ENCODE measurements at places on chromosomes 12 and 14.

DNA sequence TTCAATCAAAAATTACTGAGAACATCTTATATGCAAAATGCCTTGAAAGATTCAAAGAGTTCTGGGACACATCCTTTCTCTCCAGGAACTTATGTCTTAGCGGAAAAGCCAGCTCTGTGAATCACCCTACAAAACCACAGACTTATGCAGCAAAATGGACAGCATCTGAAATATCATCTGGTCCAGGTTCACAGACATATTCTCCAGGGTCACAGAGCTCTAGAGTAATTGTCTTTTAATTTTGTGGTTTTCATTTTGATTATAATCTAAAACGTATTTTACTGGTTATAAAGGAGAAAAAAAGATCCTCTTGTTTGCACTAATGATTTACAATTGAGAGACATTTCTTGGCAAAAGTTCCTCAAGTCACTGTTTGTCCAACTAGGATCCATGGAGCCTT is 246.2 kb downstream of the MSRB3 start:
- no peak for DNase-seq

DNA sequence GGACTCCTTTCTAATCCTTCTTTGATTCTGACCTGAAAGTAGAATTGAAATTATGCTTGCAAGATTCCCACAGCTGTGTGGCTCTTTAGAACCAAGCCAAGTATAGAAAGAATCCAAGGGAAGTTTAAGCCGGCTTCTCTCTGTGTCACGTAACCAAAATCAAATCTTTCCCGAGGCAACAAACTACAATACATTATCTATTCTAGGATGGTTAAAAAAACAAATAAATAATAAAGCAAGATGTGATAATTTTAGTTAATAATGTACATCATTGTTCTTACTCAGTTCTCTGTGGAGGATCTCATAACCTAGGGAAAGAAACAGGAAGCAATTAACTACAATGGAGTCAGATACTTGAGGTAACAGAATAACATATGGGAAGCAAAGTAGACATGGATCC is 78.1 kb upstream of the ST8SIA1 start:
- DNase-seq: no peak

DNA sequence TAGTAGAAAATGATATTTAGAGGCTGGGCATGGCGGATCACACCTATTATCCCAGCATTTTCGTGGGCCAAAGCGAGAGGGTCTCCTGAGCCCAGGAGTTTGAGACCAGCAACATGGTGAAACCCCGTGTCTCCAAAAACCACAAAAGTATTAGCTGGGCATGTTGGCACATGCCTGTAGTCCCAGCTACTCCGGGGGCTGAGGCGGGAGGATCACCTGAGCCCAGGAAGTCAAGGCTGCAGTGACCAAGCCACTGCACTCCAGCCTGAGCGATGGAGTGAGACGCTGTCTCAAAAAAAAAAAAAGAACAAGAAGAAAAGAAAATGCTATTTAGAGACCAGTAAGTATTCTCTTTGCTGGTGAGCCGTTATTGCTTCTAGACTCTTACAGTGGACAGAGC is 79.2 kb upstream of the MDM1 start:
- DNase-seq: no peak

- no peak for DNase-seq
These were observed 255.5 kb downstream of the SYT10 start for GRCh38 chr12:33184161-33184560.

DNA sequence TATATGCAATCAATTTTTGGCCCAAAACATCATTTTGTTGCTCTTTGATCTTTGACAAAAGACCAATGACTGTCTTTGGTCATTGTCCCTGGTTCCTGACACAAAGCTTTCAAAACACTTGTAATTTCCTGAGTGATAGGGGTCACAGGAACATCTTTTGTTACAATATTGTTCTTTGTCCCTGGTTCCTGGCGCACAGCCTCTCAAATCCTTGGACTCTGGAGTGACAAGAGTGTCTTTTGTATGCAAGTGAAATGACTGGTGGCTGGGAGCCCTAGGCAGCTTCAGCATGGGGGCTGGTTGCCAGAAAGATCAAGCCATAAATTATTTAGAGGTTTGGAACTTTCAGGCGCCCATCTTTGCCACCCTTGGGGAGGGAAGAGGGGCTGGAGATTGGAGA is 53.9 kb downstream of the DNAH10 start:
- no peak for DNase-seq

DNA sequence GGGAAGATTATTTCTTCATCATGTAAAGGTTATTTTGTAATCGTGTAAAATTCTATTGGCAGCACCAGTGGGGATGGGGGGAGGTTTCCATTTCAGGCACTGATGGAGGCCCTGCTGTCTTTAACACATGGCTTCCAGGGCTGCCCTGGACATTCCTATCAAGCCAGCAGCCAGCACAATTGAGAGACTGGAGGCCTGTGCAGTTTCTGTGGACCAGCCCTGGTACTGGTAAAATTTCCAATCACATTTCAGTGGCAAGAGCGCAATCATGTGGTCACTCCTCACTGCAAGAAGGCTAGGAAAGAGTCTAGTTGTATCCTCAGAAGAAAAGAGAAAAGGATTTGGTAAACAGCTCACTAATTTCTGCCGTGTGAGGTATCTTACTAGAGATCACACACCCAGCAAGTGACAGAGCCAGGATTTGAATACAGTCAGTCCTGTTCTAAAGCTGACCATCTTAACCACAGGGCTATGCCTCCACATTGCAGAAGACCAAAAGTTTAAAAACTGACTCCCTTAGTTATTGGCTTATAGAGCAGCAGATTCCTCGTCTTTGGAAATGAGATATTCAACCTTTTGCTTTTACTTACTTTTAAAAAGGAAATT is 179.4 kb upstream of the ARHGAP5 start:
- DNase-seq: no peak

GRCh38 chr14:103191844-103192243 is 68.6 kb downstream of the TNFAIP2 start:
- DNase-seq: no peak

DNA sequence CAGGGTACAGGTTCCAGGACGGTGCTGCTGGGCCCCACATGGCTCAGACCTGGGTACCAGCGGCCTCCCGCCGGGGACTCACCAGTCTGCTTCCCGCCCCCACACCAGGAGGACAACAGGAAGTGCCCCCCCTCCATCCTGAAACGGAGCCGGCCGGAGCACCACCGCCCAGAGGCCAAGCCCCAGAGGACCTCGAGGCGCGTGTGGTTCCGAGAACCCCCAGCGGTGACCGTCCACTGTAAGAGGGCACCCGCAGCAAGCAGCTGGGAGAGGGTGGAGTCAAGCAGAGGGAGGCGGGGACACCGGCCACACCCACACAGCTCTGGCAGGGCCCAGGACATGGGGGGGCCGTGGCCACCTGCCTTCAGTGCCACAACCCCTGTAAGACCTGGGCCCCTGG is 8.1 kb downstream of the C14orf180 start:
- DNase-seq: no peak

- DNase-seq: no peak
These were observed 29.1 kb upstream of the GPR132 start for GRCh38 chr14:105094193-105094907.

- no peak for DNase-seq
These were observed 200.1 kb downstream of the TMTC2 start for GRCh38 chr12:82886671-82887340.

DNA sequence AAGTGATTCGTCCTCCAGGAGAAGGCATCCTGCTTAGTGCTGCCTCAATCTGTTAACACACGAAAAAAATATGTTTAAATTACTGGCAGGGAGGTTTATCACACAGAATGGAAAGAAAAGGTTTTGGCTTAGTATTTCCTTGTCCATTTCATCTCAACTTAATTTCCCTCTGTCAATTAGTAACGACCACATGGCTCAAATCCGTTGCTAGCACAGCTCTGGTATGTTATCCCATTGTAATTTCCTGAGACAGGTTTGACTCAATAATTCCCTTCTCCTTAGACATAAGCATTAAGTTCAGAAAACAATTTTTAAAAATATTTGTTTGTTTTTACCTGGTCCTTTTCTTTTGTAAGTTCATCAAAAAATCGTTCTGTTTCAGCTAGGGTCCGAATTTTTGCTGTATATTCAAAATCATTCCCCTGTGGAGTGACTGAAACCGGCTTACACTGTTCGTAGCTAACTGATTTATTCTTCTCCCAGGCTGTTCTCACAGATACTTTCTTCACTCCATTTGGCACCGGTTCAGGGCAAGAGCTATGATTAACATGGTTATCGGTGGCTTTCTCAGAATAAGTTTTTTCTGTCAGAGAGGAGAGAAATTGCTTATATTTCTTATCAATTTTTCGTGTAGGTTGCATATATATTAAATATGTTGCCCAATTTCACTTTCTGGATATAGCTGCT is 10.1 kb upstream of the PITPNM2 start:
- DNase-seq: no peak

DNA sequence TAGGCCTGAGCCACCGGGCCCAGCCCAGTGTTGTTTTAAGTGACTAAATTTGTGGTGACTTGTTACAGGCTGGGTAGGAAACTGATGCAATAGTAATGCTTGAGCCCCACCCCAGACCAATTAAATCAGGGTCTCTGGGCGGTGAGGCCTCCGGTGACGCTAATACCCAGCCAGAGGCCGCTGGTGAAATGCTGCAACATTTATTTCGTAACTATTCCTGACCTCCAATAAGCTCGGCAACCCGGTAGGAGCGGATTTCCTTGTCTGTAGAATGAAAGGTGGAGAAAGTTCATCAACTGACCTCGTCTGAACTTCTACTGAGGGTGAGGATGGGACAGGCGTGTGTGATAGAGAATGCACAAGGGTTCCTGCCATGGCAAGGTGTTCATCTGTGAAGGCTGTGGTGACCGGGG is 42.3 kb downstream of the FZD10 start:
- no peak for DNase-seq

DNA sequence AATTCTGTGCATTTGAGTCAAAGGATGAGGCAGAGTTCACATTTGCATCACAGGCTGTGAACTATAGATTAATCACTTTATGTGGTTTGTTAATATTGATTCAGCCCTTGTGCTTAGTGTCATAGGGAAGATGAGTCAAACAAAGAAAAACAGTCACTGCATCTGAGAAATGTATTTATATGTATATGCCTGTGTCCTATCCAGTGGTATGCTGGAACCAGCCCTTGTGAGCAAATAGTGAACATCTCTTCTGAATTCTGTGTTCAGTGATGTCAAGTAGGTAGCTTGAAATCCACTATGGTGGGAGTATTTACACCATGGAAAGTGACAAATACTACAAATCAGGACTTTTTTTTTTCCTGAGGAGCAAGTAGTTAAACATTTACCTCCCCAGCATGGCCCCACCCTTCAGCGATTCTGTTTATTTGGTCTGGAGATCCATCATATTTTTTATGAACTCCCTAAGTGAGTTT is 128.5 kb downstream of the HMGA2 start:
- DNase-seq: no peak

DNA sequence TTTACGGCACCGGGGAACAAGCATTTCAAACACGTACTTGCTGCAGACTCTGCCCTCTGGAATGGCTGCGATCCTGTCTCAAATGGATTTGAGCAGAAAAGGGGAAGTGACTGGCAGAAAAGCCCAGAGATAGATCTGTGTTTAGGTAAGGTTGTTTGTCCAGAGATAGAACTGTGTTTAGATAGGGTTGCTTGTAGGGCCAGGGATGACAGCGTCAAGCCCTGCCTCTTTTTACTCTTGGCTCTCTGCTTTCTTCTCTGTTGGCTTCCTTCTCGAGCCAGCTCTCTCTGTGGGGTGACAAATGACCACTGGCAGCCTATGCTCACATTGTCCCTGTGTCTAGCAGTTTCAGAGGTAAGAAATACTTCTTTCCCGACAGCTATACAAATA is 11.4 kb downstream of the DGLUCY start:
- DNase-seq: no peak

DNA sequence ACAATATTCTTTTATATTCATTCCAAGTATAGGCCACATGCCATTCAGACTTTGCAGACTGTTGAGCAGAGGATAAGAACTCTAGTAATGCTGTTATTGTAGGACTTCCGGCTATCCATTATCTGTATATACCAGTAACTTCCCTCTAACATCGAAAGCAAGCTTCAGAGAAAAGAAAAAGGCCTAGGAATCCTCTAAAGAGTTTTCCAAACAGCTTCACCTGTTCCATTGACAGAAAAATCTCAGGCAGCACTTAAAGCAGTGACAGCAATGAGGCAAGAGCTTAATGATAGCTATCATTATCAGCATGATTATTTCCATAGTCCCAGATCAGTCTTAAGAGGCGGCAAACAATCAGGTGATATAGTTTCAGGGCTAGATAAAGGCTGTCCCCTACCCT is 1.8 kb downstream of the CPNE8 start:
- DNase-seq: no peak

GRCh38 chr14:52863334-52863700 is 71.9 kb upstream of the GNPNAT1 start:
- DNase-seq: no peak

DNA sequence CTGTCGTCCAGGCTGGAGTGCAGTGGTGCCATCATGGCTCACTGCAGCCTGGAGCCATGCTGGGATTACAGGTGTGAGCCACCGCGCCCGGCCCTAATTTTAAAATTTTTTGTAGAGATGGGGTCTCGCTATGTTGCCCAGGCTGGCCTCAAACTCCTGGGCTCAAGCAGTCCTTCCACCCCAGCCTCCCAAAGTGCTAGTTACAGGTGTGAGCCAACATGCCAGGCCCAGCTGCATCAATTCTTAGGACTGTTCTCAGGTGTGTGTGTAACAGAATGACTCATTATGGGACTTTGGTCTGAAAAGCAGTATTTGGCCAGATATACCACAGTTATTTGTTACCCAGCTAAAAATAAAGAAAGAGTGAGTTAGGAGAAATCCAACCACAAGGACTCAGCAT is 17.4 kb downstream of the LETMD1 start:
- DNase-seq: no peak

All from smooth muscle cell of the brain vasculature (primary cell).